NCI-H1105 (cell line): ENCODE measurements at places on chromosomes 12 and 14.

DNA sequence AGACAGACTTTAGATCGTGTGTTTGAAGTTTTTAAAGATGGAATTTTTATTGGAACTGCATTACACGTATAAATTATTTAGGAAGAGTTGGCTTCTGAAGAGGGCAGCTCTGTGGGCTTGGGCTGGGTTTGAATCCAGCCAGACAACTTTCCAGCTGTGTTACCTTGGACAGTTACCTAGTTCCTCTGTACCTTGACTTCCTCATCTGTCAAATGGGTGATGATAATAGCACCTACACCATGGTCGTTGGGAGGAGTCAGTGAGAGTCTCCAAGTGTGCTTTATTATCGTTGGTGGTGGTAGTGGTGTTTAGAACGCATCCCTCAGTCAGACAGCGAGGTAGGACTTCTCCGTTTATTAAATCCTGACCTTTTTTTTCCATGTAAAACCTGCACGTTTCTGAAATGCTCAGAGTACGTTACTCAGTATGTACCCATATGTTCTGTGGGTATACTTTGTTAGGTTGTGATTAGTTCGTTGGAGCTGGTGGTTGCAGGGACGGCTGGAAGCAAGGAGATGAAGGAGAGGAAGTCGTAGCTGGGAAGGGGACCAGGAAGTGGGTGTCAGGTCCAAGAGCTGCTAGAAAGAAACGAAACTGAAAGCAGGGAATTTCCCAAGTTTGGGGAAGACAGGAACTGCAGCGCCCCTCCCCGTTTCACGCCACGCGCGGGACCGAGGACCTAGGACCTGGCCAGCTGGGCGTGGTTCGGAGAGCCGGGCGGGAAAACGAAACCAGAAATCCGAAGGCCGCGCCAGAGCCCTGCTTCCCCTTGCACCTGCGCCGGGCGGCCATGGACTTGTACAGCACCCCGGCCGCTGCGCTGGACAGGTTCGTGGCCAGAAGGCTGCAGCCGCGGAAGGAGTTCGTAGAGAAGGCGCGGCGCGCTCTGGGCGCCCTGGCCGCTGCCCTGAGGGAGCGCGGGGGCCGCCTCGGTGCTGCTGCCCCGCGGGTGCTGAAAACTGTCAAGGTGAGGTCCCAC, at the start of gene OAS3:
Gene OAS3 (plus strand): TSS at position 734 of the 979 bp plus-strand sequence. CDS start 57 bp downstream, at position 791.
- DNase-seq = peak; percentile 34

GRCh38 chr12:124392271-124392666, 97.4 kb downstream of the RFLNA start:
- no peak for DNase-seq

GRCh38 chr12:87413784-87414183, 615.4 kb downstream of the C12orf50 start:
- peak; percentile 37 for DNase-seq

DNA sequence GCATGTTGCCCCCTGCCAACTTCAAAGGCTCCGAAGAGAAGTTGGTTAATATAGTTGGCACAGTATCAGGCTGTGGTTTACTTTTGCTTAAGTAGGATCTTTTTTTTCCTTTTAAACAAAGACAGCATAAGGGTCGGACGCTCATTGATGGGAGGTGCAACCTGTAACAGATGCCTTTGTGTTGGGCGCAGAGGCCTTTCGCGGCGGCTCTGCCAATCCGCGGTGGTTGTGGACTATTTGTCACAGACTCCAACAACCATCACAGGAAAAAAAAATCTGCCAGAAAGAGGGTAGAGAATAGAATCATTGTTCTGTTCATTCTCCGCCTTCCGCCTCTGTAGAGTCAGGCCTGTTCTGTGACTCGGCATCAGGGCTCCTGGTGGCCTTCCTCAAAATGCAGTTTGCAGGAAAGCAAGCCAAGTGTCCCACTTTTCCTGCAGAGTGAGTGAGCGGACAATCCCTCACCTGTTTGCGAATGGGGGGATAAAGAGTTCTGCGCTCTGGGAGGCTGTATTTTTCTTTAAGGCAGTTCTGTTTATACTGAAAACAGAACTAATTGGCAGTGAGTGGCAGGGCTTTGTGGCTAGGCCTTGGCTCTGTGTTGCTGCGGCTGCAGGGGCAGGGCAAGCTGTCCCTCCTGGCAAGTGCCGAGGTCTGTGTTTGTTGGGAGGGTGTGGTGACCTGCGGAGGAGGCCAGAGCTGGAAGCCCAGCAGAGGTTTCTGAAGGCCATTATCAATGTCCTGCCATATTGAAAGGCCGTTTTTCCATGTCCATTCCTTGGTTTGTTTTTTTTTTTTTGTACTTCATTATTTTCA, 83.0 kb upstream of the PIWIL1 start:
- DNase-seq = peak; percentile 64
